ENCODE measurements at places on chromosomes 3 and 15. TPM values are rescaled to one million over a fixed set of nuclear protein-coding genes. Genes with fewer than 3 reads are reported as not detected.

ERC2 gene
- total RNA-seq, result 2.7 TPM

STRA6 gene
- total RNA-seq, result 0.60 TPM

GPR27 gene
- total RNA-seq, result 2.8 TPM

IL17RE gene
- 14.4 TPM for total RNA-seq

C3orf85 gene
- total RNA-seq, result not detected

RASGRF1 gene
- 24.0 TPM for total RNA-seq

DNA sequence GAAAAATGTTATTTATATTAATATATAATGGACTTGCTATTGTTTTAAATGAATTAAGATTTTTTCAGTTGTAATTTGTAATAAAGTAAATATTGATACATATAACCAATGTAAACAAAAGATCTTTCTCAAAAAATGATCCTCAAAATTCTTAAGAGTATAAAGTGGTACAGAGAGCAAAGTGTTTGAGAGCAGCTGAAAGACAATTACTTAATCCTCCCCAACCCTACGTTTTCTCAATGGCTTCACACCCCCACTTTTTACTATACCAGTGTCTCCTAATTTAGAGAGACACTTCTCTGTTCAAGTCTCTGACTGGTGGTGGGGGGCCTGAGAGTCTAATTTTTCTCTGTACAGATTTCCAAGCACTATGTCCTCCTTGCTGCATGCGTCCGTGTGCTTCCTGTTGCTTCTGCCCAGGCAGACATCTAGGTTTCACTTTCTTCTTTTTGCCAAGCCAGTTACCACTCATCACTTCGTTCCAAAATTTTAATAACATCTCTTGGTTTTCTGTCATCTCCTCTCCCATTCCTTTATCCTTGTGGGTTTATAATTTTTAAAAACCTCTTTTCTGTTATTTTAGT lies 276.3 kb upstream of the DNAJC19 start:
- H3K4me3 ChIP-seq, result no peak overlapping the region
- H3K36me3 ChIP-seq, result no peaks in the 10 kb centered on the region
- H3K27ac ChIP-seq, result no peak overlapping the region
- no peaks in the 10 kb centered on the region for H3K4me1 ChIP-seq
- no peaks in the 10 kb centered on the region for H3K27me3 ChIP-seq
- no peak for DNase-seq

GRCh38 chr3:177459401-177459800 lies 262.1 kb upstream of the TBL1XR1 start:
- no peaks in the 10 kb centered on the region for H3K27me3 ChIP-seq
- peaks cover 13% of the 10 kb centered on the region for H3K4me1 ChIP-seq
- no peak overlapping the region for H3K27ac ChIP-seq
- H3K4me3 ChIP-seq, result no peak overlapping the region
- no peaks in the 10 kb centered on the region for H3K36me3 ChIP-seq
- DNase-seq, result no peak

GRCh38 chr3:125156456-125156855 lies 56.1 kb downstream of the SLC12A8 start:
- H3K4me1 ChIP-seq, result peaks cover 22% of the 10 kb centered on the region
- no peak overlapping the region for H3K4me3 ChIP-seq
- no peaks in the 10 kb centered on the region for H3K36me3 ChIP-seq
- DNase-seq, result no peak

- no peak for DNase-seq
- H3K4me3 ChIP-seq, result no peak overlapping the region
- H3K4me1 ChIP-seq, result peaks cover 23% of the 10 kb centered on the region
- H3K27me3 ChIP-seq, result no peaks in the 10 kb centered on the region
- H3K27ac ChIP-seq, result no peak overlapping the region
Measured at GRCh38 chr3:57224856-57225255, 2.7 kb upstream of the APPL1 start.

DNA sequence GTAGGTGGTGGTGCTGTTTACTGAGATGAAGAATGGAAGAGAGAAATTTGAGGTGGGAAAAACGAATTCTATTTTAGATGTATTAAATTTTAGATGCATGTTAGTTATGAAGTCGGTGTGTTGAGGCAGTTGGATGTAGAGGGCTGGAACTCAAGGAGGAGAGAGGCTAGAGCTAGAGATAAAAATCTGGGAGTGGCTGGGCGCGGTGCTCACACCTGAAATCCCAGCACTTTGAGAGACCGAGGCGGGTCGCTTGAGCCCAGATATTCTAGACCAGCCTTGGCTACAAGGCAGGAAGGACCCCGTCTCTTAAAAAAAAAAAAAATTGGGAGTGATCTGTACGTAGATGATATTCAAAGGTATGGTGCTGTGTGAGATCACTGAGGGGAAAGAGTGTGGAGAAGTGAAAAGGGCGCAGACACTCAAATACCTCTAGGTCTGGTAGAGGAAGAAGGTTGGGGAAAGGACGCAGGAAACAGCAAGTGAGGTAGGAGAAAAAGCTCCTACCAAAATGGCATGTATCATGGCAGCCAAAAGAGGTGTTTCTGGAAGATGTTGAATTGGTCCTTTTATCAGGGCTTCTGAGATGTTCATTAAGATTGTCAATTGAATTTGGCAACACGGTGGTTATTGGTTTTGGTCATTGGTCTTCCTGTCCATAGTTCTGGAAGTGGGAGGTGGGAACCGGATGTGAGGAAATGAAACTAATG lies 1.8 kb downstream of the YEATS2 start:
- peak overlapping the region; percentile 92 for H3K27ac ChIP-seq
- H3K4me3 ChIP-seq, result peak overlapping the region; percentile 97
- no peak for DNase-seq
- no peaks in the 10 kb centered on the region for H3K27me3 ChIP-seq
- peaks cover 47% of the 10 kb centered on the region for H3K4me1 ChIP-seq
- H3K36me3 ChIP-seq, result peaks cover 10% of the 10 kb centered on the region

- no peak overlapping the region for H3K4me3 ChIP-seq
- no peaks in the 10 kb centered on the region for H3K36me3 ChIP-seq
- no peaks in the 10 kb centered on the region for H3K27me3 ChIP-seq
- H3K27ac ChIP-seq, result peak overlapping the region; percentile 64
Measured at GRCh38 chr15:63050731-63051155, 8.2 kb downstream of the TPM1 start.

DNA sequence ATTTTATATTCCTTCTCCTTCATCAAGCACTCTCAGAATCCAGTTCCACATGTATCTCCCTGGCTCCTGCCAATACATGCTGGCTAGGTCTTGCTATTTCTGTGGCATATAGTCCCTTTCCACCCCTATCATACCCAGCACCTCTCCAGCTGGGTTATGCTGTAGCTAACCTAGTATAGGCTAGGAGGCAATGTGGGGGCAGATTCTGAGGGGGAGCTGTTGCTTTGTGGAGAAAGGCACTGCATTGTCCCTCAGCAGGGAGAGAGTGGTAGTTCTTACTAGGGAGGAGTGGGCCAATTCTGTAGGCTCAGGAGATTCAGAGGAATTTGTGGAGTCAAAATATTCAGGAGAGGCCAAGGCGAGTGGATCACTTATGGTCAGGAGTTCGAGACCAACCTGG lies 39.4 kb upstream of the UBL7 start:
- H3K4me3 ChIP-seq, result no peak overlapping the region
- no peaks in the 10 kb centered on the region for H3K27me3 ChIP-seq
- H3K27ac ChIP-seq, result no peak overlapping the region
- DNase-seq, result no peak
- no peaks in the 10 kb centered on the region for H3K36me3 ChIP-seq

GRCh38 chr3:147939425-147939824 lies 530.3 kb downstream of the ZIC1 start:
- no peaks in the 10 kb centered on the region for H3K4me1 ChIP-seq
- no peak for DNase-seq
- H3K27me3 ChIP-seq, result no peaks in the 10 kb centered on the region
- H3K27ac ChIP-seq, result no peak overlapping the region
- no peaks in the 10 kb centered on the region for H3K36me3 ChIP-seq

DNA sequence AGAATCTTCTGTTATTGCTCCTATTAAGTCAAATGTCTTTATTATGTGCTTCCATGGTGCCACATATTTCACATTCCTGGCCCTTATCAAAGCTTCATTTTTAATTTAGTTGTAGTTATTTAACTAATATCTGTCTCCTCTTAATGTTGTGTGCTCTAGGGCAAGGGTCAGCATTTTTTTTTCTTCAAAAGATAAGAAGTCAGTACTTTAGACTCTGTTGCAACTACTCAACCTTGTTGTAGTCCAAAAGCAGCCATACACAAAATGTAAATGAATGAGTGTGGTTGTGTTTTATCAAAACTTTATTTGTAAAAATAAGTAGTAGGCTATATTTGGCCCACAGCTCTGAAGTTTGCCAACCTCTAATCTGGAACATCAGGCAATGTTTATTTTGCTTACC lies 394.7 kb upstream of the CBLB start:
- H3K27ac ChIP-seq, result no peak overlapping the region
- no peaks in the 10 kb centered on the region for H3K27me3 ChIP-seq
- no peak overlapping the region for H3K4me3 ChIP-seq
- DNase-seq, result peak; percentile 11
- no peaks in the 10 kb centered on the region for H3K36me3 ChIP-seq

DNA sequence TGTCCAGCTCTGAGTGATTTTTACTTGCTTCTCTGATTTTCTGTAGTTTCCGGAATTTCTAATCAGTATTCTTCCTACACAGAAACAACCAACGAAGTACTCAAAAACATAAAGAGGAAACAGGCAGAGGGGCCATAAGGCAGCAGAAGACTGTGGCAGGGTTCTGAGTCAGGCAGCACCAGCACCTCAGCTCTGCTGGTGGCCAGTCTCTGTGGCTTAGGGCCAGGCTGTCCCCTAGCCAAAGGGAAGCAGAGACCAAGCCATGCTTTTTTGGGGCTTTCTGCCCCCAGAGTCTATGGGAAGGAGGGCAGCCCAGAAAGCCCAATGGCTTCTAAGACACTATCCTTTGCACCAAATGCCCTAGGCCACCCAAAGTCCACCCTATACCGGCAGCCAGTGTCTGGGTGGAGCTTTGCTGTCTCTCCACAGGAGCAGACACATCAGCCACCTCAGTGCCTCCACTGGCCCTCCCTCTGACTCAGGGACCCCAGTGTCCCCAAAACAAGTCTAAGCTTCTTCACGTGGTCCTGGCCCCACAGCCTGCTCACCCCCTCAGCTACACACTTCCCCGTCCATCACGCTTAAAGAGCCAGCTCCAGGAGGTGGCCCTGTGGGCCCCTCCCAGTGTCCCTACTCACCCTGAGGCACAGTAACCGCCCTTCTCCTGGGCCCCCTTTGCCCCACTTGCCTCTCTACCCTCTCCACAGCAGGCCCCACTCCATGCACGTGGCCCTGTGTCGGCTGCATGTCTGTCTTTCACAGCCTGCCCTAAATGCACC lies 46.2 kb downstream of the CCDC12 start:
- peaks cover 99% of the 10 kb centered on the region for H3K4me1 ChIP-seq
- no peak for DNase-seq
- H3K27me3 ChIP-seq, result no peaks in the 10 kb centered on the region
- H3K4me3 ChIP-seq, result no peak overlapping the region

- H3K4me3 ChIP-seq, result peak overlapping the region; percentile 78
- H3K27me3 ChIP-seq, result peaks cover 50% of the 10 kb centered on the region
- DNase-seq, result peak; percentile 80
- no peaks in the 10 kb centered on the region for H3K4me1 ChIP-seq
Measured at GRCh38 chr3:66037986-66038369, 740 bp downstream of the MAGI1 start.

- H3K36me3 ChIP-seq, result no peaks in the 10 kb centered on the region
- no peak overlapping the region for H3K4me3 ChIP-seq
- H3K27ac ChIP-seq, result no peak overlapping the region
- no peaks in the 10 kb centered on the region for H3K4me1 ChIP-seq
- no peaks in the 10 kb centered on the region for H3K27me3 ChIP-seq
Measured at GRCh38 chr3:39937315-39937714, 127.9 kb downstream of the MYRIP start.

DNA sequence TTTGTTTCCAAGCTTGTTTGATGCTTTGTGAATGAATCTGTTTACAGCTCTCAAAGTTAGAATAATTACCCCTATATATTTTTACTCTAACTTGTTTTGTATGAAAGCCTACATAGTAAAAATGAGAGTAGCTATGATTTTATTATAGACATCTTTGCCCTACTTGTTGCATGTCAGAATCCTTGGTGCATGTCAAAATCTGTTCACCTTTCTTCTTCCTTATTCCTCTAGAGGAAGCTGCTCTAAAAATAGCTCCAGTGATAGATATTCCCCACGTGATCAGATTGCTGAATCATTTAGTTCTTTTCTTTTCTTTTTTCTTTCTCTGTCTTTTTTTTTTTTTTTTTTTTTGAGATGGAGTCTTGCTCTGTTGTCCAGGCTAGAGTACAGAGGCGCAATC lies 39.8 kb downstream of the LRRC49 start:
- H3K4me3 ChIP-seq, result no peak overlapping the region
- no peaks in the 10 kb centered on the region for H3K36me3 ChIP-seq
- DNase-seq, result no peak
- no peak overlapping the region for H3K27ac ChIP-seq
- H3K27me3 ChIP-seq, result no peaks in the 10 kb centered on the region

DNA sequence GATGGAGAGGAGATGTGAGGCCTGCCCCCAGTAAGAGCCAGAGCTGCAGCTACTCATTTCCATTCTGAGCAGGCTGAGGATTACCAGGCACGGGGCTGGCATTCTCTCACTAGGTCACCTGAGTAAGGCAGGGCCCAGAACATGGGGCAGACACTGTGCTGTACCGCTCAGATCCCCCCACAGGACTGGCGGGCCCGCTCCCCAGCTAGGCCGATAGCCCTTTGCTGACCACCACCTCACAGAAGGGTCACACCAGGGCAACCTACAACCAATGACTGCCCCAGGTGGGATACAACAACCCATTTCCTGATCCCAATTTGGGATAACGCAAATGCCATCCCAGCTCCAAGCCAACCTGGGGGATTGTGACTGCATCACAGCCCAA lies 52.5 kb downstream of the OXNAD1 start:
- no peak overlapping the region for H3K27ac ChIP-seq
- no peaks in the 10 kb centered on the region for H3K36me3 ChIP-seq
- peaks cover 9% of the 10 kb centered on the region for H3K4me1 ChIP-seq
- no peaks in the 10 kb centered on the region for H3K27me3 ChIP-seq
- no peak for DNase-seq

DNA sequence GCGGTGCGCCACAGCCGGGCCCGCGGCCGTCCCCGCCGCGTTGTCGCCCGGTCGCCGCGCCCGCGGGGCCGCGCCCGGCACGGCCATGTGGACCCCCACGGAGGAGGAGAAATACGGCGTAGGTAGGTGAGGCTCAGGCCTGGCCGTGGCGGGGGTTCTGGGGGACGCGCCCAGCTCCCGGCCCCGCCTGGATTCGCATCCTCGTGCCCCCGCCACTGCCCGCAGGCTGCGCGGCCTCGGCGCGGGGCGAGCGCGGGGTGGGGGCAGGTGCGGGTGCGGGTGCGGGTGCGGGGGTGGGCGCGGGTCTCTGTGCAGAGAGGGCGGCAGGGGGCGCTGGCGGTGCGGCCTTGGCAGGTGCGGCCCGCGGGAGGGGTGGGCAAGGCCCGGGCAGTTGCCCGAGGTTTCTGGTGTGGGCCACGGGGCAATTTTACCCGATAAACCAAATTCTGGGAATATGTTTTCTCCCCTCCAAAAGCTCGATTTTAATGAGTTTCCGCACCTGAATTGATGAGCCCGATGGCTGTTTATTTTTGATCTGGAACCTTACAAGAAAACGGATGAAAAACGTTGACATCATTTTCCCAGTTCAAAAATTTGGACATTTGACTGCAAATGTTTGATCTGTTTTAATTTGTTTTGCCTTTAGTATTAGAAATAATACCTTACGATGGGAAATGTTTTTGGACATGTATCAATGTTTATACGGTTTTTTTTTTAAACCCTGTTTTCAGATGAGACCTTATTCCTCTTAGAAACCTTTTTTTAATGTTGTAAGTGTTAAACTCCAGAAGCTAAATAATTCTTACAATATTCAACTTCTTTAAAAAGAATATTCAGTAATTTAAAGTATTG lies 678 bp downstream of the DOCK3 start:
- peaks cover 87% of the 10 kb centered on the region for H3K27me3 ChIP-seq
- H3K27ac ChIP-seq, result no peak overlapping the region
- H3K36me3 ChIP-seq, result no peaks in the 10 kb centered on the region
- no peaks in the 10 kb centered on the region for H3K4me1 ChIP-seq
- DNase-seq, result no peak
- H3K4me3 ChIP-seq, result peak overlapping the region; percentile 26

Measured in left lung (tissue), 14 donors.